Stimulated activated CD8-positive, alpha-beta memory T cell treated with anti-CD3 and anti-CD28 coated beads, Interleukin-7, amount 100 ng/mL, for 1 hour (primary cell): ENCODE measurements at places on chromosomes 12 and 14.

- no peak for DNase-seq
Observed at GRCh38 chr14:41397926-41398325, 208.8 kb upstream of the LRFN5 start.

GRCh38 chr12:52783563-52784316 is 6.6 kb upstream of the KRT76 start:
- no peak for DNase-seq

GRCh38 chr14:103164006-103164405 is 40.7 kb downstream of the TNFAIP2 start:
- no peak for DNase-seq

DNA sequence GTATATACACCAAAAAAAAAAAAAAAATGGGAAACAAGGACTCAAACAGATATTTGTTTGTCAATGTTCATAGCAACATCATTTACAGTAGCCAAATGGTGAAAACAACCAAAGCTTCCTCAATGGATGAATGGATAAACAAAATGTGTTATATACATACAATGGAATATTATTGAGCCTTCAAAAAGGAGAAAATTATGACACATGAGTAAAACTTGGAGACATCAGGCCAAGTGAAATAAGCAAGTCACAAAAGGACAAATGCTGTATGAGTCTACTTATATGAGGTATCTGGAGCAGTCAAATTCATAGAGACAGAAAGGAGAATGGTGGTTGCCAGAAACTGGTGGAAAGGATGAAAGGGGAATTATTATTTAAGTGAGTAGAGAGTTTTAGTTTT is 7.8 kb downstream of the RNASE9 start:
- no peak for DNase-seq

- DNase-seq: no peak
Observed at GRCh38 chr14:95326987-95327386, 7.3 kb upstream of the CLMN start.

DNA sequence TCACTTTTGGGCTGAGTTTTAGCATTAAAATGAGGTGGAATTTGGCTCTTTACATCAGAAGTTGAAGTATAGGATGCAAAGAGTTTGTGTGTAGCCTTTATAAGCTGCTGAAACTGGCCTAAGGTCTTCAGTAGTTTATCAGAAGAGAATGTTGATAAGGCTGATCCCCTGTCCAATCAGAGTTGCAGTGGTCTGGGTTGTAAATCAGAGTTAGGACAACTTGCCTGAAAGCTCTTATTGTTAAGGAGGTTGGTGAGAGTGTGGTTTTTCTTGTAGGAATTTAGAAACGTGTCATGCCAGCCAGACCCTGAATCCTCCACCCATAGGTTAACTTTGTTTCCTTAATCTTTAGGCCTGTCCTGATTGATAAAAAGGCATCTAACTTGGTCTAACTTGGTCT is 143.5 kb downstream of the ST8SIA1 start:
- DNase-seq: no peak

GRCh38 chr12:98587084-98587483 is 6.4 kb upstream of the SLC25A3 start:
- DNase-seq: no peak

DNA sequence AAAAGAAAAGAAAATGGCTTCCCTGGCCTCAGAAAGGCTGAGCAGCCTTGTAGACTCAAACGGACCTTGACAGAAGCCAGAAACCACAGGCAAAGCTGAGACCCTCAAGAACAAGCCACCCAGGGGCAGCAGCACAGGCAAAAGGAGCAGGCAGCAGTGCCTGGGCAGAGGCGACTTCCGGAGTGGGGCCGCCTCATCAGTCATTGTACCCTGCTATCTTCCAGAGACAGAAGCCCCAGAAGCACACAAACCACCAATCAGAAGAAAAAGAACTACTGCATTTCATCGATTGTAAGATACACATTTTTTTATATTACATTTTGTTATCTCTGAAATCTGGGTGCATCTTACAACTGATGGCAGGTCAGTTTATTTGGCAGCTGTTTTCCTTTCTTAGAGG is 58.2 kb upstream of the ZFP36L1 start:
- DNase-seq: no peak

DNA sequence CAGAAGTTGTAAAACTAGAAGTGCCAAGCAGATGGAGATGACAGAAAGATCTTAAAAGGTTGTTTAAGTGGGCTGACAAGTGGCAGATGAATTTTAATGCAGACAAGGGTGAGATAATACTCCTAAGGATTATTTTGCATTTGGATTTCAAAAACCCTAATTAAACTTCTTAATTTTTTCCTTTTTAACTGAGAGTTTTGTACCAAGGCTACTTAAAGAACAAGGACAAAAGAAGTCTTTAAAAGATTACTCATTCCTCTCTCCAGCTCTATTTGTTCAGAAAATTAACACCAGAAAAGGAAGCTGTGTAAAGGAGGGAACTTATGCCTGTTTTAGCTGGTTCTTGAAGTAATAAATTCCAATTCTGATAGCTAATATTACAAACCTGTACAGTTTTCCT is 275.4 kb downstream of the ETNK1 start:
- no peak for DNase-seq

GRCh38 chr12:3077572-3078081 is 448 bp downstream of the TSPAN9 start:
- DNase-seq: no peak

- no peak for DNase-seq
Observed at GRCh38 chr12:132253698-132254480, 75.5 kb downstream of the GALNT9 start.

- DNase-seq: no peak
Observed at GRCh38 chr12:14989790-14990189, 16.9 kb downstream of the PDE6H start.

DNA sequence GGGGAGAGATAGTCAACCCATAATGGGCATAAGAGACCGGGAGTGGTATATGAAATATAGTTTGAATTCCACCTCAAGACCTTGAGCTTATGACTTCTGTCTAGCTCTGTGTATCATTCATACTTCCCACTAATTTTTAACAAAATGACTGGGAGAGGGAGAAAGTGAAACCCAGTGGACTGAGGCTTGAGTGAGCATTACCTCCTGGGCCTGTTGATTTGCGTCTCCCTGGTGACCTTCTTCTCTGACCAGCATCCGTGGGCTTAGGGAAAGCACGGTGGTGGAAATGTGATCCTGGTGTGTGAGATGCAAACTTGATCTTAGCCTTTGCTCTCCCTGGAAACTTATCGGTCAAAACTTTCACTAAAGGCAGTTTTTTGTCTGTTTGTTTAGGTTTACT is 207.9 kb upstream of the BCL2L14 start:
- no peak for DNase-seq

DNA sequence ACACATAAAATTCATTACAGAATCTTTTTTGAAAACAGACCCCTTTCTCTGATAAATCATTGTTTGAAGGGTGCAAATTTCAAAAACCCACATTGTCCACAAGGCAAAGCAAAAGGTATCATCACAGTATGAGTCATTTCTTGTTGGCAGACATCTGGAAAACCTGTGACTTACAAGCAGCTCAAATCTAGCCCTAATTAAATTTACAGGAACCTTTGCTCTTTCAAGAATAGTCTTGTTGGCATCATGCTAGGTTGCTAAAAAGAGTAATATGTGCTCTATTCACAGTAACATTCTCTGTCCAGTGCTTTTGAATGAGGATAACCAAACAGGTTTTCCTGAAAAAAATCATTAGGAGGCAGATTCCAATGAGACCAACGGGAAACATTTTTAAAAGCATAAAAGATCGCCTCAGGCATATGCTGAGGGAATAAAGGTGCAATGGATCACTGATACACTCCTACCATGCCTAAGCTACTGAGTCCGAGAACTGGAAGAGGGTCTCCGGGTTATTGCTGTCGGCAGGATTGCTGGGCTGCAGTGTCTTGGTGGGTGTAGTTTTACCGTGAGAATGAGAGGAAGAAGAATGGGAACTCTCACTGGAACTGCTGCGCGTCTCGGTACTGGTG is 55.5 kb upstream of the TTC7B start:
- DNase-seq: no peak
